CD8-positive, alpha-beta memory T cell (primary cell): ENCODE measurements at places on chromosomes 4 and X.
A peak's percentile ranks its signal among the peaks of the same experiment; 100 is the strongest.

DNA sequence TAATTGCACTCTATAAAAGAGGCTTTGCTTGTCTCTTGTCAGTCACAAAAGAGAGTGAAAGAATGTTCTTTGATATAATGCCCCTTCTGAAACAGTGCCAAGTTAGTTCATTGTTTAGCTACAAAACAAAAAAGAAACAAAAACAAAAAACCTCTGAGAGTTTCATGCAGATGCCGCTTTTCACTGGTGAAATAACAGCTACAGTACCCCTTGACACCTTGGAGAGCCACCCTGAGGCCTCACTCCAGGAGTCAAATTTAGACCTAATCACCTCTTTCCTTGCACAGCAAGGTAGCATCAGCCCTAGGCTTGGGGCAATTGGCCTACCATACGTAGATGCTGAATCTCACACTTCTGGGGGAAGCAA lies 185.2 kb downstream of the UNC5C start:
- DNase-seq, result no peak

DNA sequence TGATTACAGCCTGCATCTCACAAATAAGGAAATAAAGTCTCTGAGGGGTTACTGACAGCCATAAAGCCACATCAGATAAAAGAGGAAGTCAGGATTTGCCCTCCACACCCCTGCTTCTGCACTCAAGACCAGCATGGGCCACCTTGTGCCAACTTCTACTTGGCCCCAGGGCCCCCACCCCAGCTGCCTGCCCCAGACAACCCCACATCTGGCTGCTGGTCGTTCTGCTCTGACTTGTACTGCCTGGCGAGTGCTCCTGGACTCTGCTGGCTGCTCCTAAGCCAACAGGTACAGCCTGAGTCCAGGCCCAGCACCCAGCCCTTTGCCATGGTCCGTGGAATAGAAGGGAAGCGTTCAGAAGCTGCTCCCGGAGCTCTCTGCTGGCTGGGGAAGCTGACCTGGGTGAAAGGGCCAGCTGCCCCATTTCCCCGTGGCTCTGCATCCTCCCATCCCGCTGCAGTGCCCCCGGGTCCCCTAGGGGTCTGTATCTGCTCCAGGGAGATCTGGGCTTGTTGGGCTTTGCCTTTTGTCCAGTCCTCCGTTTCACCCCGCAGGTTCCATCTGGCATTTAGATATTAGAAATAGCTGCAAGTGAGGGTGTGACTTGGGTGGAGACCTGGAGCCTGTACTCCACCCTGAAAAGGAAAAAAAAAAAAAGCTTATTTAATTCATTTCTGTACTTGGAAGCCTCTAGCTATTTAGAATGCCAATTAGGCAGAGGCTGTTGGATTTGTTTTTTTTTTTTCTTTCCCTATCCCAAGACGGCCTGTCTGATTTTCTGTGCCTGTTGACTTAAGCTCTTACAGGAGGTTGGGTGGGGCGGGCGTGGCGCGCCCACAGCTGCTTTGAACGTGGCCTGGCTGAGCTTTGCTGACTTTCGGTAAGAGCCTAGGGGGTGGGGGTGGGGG lies 194.7 kb downstream of the PTTG2 start:
- no peak for DNase-seq

- no peak for DNase-seq
These were observed 4.3 kb upstream of the KCNE5 start for GRCh38 chrX:109629310-109629709.

- no peak for DNase-seq
These were observed 57.8 kb downstream of the ADGRA3 start for GRCh38 chr4:22458098-22458497.

DNA sequence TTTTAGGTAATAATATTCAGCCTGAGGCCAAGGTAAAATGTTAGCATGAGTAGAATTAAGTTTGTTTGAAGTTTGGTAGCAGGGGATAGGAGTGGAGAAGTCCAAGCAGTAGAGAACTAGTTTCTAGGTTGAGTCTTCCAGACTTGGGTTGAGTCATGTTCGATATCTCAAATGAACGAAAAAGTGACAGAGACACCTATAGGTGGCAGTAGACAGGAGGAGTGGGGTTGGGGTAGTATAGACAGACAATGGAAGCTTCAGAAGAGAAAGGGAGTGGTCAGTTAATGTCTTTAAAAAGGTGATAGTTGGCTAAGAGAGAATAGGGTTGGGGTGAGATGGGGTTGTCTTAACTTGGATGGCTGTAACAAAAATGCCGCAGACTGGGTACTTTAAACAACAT lies 58.7 kb upstream of the EMCN start:
- no peak for DNase-seq

- no peak for DNase-seq
These were observed 326.5 kb downstream of the TEX13C start for GRCh38 chrX:125646195-125646594.

GRCh38 chr4:120636120-120636630 lies 286.4 kb downstream of the PRDM5 start:
- no peak for DNase-seq

GRCh38 chrX:39619182-39620009 lies 478.4 kb downstream of the BCOR start:
- no peak for DNase-seq

DNA sequence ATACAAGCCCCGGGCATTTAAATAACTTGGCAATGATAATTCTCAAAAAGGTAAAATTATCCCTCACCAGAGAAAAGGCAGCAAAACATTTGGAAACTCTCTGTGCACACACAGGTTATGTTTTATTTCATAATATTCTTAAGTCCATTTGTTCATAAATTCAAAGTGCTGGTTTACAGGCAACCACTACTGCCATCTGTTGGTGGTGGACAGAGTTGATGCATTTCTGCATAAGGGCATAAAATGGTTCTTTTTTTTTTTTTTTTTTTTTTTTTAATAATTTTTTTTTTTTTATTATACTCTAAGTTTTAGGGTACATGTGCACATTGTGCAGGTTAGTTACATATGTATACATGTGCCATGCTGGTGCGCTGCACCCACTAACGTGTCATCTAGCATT lies 31.5 kb upstream of the IL21 start:
- DNase-seq, result peak; percentile 13

- DNase-seq, result no peak
These were observed 1.2 kb upstream of the CHRNA9 start for GRCh38 chr4:40333921-40334352.

DNA sequence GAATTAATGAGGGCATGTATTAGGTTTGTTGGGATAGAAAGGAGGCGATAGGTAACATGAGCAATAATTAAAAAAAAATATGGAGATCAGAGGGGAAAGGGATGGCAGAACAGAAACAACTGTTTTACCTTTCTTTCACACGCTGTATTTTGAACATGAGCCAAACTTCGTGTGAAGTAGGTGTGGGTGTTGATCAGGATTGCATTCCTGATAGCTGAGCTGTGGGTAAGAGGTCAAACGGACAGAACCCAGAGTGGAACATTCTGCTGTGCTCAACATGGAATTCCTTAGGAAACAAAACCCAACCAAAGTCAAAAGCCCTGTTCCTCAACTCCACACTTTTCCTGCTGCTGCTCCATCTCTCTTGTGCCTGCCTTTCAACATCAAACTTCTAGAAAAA lies 162.5 kb upstream of the CASK start:
- DNase-seq, result no peak

DNA sequence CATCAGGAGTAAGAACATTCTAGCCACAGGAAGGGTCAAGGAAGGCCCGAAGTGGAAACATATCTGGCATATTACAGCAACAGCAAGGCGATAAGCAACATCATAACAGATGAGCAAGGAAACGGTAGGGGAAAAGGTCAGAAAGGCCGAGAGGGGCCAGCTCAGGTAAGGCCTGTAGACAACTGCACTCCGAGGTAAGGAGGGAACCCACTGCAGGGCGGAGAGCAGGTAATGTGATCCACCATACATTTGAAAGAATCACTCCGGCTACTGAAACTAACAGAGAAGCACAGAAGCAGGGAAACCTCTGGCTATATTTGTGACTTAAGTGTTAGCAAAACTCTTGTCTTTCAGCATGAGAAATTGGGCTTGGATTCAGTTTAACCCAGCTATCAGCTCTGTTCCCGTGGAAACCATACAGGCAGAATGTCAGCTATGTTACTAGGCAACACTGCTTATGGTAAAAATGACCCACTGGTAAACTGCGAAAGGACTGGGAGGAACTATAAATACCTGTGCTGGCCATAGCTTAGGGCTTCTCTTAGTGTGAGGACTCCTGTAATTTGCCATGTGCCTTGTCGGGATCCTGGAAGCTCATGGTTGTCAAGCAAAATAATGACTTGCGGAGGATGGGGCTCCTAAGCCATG lies 31.0 kb downstream of the FRYL start:
- DNase-seq, result no peak

- peak; percentile 63 for DNase-seq
These were observed 3.4 kb downstream of the RHOH start for GRCh38 chr4:40199999-40200874.

GRCh38 chr4:126568652-126569570 lies 1063.8 kb upstream of the INTU start:
- no peak for DNase-seq

GRCh38 chrX:43446752-43447151 lies 209.3 kb upstream of the MAOA start:
- DNase-seq, result no peak

GRCh38 chrX:44971674-44972073 lies 98.7 kb downstream of the KDM6A start:
- no peak for DNase-seq

DNA sequence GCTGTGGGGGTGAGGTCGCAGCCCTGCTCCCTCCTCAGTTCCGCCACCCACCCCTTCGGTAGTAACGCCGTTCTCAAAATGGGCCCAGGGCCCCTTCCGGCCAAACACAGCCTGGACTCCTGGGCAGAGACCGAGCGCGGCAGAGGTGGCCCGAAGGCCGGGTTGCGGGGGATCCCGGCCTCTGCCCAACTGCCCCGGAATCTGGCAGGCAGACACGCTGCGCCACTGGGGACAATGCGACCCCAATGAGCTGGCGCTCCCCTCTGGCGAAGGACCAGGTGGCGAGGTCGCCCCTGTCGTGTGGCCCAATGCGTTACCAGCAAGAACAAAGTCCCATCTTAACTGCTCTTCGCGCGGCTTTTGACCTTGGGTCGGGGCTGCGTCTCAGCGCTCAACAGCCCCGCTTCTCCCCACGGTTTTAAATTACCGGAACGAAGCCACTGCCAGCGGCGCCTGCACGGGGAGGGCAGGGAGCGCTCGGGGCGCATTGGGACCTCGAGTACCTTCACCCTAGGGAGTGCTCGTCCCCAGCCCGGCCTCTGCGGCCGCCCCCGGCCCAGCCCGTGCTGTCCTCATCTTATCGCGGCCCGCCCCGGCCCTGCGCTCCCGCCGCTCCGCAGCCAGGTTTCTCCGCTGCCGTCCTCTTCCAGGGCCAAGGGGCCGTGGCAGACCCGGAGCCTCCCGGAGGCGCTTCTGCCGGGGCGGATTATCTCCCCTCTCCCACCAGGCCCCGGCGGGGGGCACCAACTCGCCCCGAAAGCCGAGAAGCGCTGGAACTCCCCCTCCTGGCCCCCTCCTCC lies 22.2 kb upstream of the HMX1 start:
- no peak for DNase-seq

DNA sequence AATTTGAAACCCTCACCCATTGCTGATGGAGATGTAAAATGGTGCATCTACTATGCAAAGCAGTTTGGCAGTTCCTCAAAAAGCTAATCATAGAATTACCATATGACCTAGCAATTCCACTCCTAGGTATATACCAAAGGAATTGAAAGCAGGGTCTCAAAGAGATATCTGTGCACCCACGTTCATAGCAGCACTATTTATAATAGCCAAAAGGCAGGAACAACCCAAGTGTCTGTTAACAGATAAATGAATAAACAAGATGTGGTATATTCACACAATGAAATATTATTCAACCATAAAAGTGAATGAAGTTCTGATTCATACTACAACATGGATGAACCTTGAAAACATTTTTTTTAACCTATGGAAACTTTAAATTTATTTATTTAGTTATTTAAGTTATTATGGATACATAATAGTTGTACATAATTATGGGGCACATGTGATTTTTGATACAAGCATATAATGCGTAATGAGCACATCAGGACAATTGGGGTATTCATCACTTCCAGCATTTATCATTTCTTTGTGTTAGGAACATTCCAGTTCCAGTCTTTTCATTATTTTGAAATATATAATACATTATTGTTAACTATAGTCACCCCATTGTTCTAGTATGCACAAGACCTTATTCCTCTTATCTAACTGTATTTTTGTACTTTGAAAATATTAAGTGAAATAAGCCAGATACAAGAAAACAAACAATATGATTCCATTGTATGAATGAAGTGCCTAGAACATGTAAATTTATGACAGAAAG lies 205.6 kb upstream of the CNKSR2 start:
- no peak for DNase-seq

DNA sequence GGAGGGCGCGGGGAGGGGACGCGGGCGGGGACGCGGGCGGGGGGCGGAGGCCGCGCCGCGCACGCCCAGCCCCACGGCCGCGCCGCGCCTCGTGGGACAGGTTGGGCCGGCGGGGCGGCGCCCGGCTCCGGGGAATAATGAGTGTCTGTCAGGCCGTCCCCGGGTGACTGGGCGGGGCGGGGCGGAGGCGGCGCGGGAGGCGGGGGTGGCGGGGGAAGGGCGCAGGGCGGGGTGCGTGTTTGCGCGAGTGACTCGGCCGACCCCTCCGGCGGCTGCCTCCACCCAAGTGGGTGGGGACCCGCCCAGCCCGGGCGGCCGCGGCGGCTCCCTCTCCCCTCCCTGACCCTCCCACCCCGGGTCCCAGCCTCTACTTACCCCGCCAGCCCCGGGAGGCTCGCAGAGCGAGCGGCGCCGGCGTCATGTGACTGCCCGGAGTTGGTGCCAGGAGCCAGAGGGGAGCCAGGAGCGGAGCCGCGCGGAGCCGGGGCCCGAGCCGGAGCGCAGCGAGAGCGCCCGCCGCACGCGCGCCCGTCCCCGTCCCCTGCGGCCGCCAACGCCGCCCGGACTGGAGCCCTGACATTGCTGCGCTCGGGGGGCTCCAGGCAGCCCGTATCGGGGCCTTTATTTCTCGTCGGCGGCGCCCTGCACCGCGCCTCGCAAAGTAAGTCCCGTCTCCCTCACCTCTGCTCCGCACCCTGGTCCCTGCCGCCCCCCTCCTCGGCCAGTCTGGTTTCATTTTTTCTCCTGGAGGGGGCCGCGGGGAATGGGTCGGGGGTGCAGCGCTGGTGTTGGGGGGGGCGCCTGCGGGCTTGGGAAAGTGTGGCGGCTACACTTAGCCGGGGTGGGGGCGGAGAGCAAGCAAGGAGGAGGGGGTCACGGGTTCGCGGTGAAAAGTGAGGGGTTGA lies at the start of gene KLF3:
Gene KLF3 (plus strand): TSS at position 399 of the 905 bp plus-strand sequence. CDS start 16,427 bp downstream, outside the sequence.
- DNase-seq, result peak; percentile 93

DNA sequence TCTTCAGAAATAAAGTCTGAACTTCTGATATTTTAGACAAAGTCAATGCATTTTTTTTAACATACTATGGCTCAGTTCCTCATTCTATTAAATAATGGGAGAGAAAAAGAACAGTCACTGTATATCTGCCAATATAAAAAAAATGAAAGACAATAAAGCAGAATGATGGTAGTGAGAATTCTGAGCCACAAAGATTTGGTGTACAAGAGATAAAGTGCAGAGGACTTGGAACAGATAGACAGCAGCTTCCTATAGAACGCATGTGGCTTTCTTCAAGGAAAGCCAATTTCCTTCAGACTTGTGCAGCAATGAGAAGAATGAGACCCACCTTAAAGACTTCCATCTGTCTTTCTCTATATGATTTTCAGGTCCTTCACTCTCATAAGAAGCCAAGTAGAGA lies 39.7 kb downstream of the RASGEF1B start:
- no peak for DNase-seq

- no peak for DNase-seq
These were observed at the start of gene MAP3K15 for GRCh38 chrX:19514791-19515614. Gene MAP3K15 (minus strand): TSS chrX:19515508. CDS start chrX:19515261, 247 bp downstream.

GRCh38 chr4:53185869-53186585 lies 179.8 kb downstream of the SCFD2 start:
- DNase-seq, result no peak
